Breast epithelium (tissue), 4 donors: ENCODE measurements at places on chromosomes 3 and 15. TPM values are rescaled to one million over a fixed set of nuclear protein-coding genes. Genes with fewer than 3 reads are reported as not detected.

GRCh38 chr15:79977431-79978054 lies 6.5 kb upstream of the BCL2A1 start:
- H3K4me1 ChIP-seq, result no peaks in the 10 kb centered on the region
- no peak overlapping the region for H3K27ac ChIP-seq
- no peak for DNase-seq
- no peaks in the 10 kb centered on the region for H3K27me3 ChIP-seq

DNA sequence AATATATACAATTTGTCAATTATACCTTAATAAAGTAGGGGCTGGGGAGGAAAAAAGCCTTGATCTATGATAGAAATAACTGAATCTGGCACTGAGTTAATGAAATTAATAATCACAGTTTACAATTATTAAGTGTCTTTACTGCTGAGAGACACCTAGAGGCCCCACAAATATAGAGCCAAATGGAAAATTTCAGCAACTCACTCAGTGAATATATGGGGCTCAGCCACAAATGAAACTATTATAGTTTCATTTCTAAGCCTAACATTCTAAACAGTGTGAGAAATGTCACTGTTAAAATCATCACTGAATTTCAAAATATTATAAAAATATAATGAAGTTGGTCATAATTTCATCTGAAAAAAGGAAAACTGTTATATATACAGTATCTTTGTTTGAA lies 40.3 kb downstream of the GNB4 start:
- H3K4me1 ChIP-seq, result no peaks in the 10 kb centered on the region
- DNase-seq, result no peak
- H3K36me3 ChIP-seq, result no peaks in the 10 kb centered on the region
- no peak overlapping the region for H3K4me3 ChIP-seq
- no peaks in the 10 kb centered on the region for H3K27me3 ChIP-seq

DNA sequence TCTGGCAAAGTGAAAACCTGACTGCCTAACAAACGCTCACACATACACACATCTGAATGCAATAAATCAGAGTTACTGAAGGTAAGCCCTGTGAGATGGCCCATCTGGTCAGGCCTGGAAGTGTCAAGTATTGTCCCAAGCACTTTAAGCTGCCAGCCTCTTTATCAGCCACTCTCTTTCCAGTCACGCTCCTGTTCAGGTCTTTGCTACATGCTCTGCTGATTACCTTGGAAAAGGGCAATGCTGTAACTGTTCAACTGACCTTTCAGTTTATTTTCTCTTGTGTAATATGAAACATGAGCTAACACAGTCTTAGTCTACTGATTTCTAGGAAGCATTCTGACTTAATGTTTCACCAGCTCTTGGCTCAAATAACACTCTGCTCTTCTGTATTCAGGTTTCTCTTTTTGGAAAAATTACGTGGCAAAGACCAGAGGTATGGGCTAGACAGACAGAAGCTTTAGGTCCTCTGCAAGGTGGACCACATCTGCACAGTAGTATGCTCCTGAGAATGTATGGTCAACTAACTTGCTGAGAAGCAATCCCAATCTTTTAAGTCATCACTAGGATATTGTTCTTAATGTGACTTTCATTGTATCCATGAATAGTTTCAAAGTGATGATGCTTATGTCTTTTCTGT lies 44.5 kb downstream of the GBE1 start:
- DNase-seq, result no peak
- no peaks in the 10 kb centered on the region for H3K4me1 ChIP-seq
- H3K27me3 ChIP-seq, result no peaks in the 10 kb centered on the region
- no peak overlapping the region for H3K27ac ChIP-seq
- H3K36me3 ChIP-seq, result no peaks in the 10 kb centered on the region

DNA sequence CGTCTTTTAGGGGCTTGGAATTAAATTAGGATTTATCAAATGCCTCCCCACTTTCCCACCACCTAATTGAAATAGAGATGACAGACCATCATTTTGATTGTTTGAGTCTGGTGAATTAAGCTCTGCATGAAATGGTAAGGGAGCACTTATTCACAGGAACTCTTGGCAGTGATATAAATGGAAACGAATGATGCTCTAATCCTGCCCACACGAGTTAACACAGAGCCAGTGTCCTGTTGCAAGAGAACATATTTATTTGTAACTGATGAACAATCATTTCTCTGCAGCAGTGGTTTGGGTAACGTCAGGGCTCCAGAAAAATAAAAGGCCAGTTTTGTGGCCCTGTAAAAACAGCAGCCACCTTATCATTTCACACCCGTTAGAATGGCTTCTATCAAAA lies 163.3 kb downstream of the FEZF2 start:
- H3K4me1 ChIP-seq, result no peaks in the 10 kb centered on the region
- no peaks in the 10 kb centered on the region for H3K27me3 ChIP-seq
- H3K27ac ChIP-seq, result no peak overlapping the region
- H3K4me3 ChIP-seq, result no peak overlapping the region

GRCh38 chr15:68621535-68621934 lies 42.7 kb downstream of the CORO2B start:
- H3K4me1 ChIP-seq, result no peaks in the 10 kb centered on the region
- no peak for DNase-seq
- peak overlapping the region; percentile 82 for H3K27ac ChIP-seq
- H3K4me3 ChIP-seq, result no peak overlapping the region

GRCh38 chr3:21269882-21270281 lies 481.1 kb downstream of the ZNF385D start:
- no peak overlapping the region for H3K4me3 ChIP-seq
- H3K27ac ChIP-seq, result no peak overlapping the region
- DNase-seq, result no peak
- no peaks in the 10 kb centered on the region for H3K27me3 ChIP-seq

GRCh38 chr15:83565553-83566159 lies 88.3 kb upstream of the ADAMTSL3 start:
- H3K4me3 ChIP-seq, result no peak overlapping the region
- H3K27ac ChIP-seq, result no peak overlapping the region
- no peaks in the 10 kb centered on the region for H3K27me3 ChIP-seq
- H3K36me3 ChIP-seq, result no peaks in the 10 kb centered on the region

- DNase-seq, result no peak
- no peak overlapping the region for H3K4me3 ChIP-seq
- H3K27ac ChIP-seq, result no peak overlapping the region
Measured at GRCh38 chr3:185069037-185070030, 83.5 kb downstream of the C3orf70 start.

GRCh38 chr15:87527416-87527815 lies 729.1 kb downstream of the NTRK3 start:
- no peaks in the 10 kb centered on the region for H3K27me3 ChIP-seq
- no peaks in the 10 kb centered on the region for H3K36me3 ChIP-seq
- H3K27ac ChIP-seq, result no peak overlapping the region
- peak; percentile 20 for DNase-seq
- H3K4me3 ChIP-seq, result no peak overlapping the region
- H3K4me1 ChIP-seq, result no peaks in the 10 kb centered on the region

GRCh38 chr3:9149566-9149965 lies 99.9 kb downstream of the SRGAP3 start:
- no peaks in the 10 kb centered on the region for H3K27me3 ChIP-seq
- H3K27ac ChIP-seq, result no peak overlapping the region
- H3K4me1 ChIP-seq, result no peaks in the 10 kb centered on the region
- no peaks in the 10 kb centered on the region for H3K36me3 ChIP-seq
- H3K4me3 ChIP-seq, result no peak overlapping the region

DNA sequence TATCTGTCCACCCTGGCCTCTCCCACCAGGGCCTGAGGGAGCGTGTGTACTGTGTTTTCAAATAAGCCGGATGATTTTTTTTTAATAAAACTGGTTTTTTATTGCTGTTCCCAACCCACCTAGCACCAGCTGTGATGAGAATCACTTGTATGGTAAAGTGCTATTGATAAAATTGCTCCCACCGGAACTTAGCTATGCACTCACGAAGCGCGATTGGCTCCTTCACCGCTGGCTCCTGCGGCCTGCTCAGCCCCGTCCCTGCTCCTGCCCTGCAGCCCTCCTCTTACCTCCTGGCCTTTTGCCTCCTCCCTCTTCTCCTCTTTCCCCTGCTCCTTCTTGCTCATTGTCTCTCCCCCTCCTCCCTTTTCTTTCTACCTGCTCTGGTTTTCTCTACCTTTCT lies 183.7 kb downstream of the TLE3 start:
- no peak for DNase-seq
- no peak overlapping the region for H3K4me3 ChIP-seq
- H3K36me3 ChIP-seq, result no peaks in the 10 kb centered on the region
- no peak overlapping the region for H3K27ac ChIP-seq

- H3K4me3 ChIP-seq, result no peak overlapping the region
- no peaks in the 10 kb centered on the region for H3K4me1 ChIP-seq
- DNase-seq, result no peak
- H3K27ac ChIP-seq, result no peak overlapping the region
- H3K36me3 ChIP-seq, result no peaks in the 10 kb centered on the region
Measured at GRCh38 chr3:146280864-146281263, 30.0 kb upstream of the PLSCR4 start.

- no peaks in the 10 kb centered on the region for H3K27me3 ChIP-seq
- H3K4me3 ChIP-seq, result no peak overlapping the region
- H3K36me3 ChIP-seq, result no peaks in the 10 kb centered on the region
- no peaks in the 10 kb centered on the region for H3K4me1 ChIP-seq
Measured at GRCh38 chr3:50971487-50971924, 296.8 kb downstream of the DOCK3 start.

GRCh38 chr3:172868582-172869200 lies 118.2 kb downstream of the ECT2 start:
- H3K36me3 ChIP-seq, result no peaks in the 10 kb centered on the region
- DNase-seq, result no peak
- peaks cover 9% of the 10 kb centered on the region for H3K4me1 ChIP-seq
- no peak overlapping the region for H3K4me3 ChIP-seq
- no peak overlapping the region for H3K27ac ChIP-seq

DAPK2 gene
- 29.6 TPM for total RNA-seq

POTEB2 gene
- not detected for total RNA-seq

PARP16 gene
- total RNA-seq, result 10.6 TPM
